Renal cortex interstitium (tissue), 15 donors: ENCODE measurements at places on chromosomes 1 and 21. TPM values are rescaled to one million over a fixed set of nuclear protein-coding genes. Genes with fewer than 3 reads are reported as not detected.

DNA sequence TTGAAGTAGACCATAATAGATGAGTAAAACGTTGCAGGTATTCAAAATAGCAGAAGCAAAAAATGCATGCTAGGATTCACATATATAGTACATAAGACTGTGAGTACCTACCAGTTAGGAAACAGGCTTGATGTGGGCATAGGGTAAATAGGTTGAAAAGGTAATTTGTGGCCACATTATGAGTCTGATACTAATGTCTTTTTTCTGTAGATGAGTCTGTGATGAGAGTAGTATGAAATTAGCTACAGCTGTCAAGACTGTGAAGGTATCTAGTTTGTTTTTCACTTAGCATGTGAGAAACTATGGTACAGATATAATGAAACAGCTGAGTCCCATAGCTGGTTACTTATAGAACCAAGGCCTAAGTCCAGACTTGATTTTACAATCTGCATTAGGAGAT lies 12.4 kb upstream of the SPATA1 start:
- DNase-seq = no peak

DNA sequence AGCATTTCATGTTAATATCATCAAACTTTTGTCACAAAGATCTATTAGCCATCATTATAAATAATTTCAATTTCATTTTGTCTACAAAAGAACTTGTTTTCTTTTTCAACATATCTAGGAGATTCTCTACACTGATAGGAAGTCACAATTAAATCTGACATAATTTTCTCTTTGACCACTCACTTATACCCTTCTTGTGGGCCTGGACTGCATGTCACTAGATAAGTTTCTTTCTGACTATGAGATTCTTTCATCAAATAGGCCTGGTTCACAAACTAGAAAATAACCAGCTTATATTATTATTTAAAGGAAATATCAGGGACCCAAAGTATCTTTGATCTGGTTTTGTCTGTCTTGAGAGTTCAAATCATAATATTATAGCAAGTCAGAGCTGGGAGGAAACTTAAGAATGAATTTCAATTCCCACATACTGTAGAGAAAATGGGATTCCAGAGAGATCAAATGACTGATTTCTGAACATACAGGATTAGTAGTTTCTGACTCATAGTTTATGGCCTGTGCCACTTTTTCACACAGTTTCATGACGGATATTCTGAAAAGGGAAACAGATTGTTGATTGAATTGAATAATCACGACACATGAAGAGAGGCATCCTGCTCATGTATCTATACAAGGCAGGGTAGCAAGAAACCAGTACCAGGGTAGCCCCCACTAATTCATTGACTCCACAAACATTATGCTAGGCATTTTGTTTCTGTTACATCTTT lies 355.8 kb downstream of the GPATCH2 start:
- no peak for DNase-seq

- no peak for DNase-seq
These were observed 34.5 kb downstream of the BTG3 start for GRCh38 chr21:17578162-17578561.

GRCh38 chr21:35578347-35578782 lies 482.0 kb downstream of the SETD4 start:
- DNase-seq = no peak

The KRTAP7-1 gene
- polyA plus RNA-seq = not detected

The LRRIQ3 gene
- 2.8 TPM for polyA plus RNA-seq

GRCh38 chr1:53278298-53278725 lies 40.0 kb upstream of the MAGOH start:
- no peak for DNase-seq

The HTR6 gene
- polyA plus RNA-seq = 2.4 TPM

The ECE1 gene
- polyA plus RNA-seq = 43.4 TPM

DNA sequence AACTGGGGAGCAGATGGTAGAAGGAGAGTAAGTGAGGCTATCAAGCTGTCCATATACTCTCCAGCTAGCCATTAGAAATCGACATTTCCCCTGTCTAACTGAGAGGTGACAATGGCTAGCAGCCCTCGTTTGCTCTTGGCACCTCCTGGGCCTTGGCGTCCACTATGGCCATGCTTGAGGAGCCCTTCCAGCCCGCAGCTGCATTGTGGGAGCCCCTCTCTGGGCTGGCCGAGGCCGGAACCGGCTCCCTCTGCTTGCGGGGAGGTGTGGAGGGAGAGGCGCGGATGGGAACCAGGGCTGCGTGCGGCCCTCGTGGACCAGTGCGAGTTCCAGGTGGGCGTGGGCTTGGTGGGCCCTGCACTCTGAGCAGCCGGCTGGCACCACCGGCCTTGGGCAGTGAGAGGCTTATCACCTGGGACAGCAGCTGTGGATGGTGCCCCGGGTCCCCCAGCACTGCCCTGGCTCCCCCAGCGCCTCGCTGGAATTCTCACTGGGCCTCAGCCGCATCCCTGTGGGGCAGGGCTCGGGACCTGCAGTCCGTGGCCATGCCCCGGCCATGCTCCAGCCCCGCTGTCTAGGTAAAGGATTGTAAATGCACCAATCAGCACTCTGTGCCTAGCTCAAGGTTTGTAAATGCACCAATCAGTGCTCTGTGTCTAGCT lies 56.2 kb upstream of the PARP1 start:
- DNase-seq = no peak

The ALDH4A1 gene
- polyA plus RNA-seq = 53.6 TPM

The FCRL5 gene
- polyA plus RNA-seq = 0.09 TPM

The RGS4 gene
- polyA plus RNA-seq = 11.6 TPM

DNA sequence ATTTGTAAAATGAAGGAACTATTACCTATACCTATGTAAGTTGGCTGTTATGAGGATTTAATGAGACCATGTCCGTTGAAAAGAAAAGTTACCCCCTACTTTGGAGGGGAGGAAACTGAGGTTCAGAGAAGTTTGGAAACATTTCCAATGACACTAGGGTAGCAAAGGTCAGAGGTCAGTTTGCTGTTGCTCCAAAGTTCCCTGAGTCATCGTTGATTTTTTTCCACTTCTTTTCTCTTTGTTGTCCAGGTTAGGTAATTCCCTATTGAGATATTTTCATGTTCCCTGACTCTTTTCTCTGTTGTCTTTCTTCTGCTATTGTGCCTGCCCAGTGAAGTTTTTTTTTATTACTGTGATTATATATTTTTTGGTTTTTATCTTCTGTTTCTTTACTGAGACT lies 213.8 kb upstream of the C1orf174 start:
- no peak for DNase-seq

DNA sequence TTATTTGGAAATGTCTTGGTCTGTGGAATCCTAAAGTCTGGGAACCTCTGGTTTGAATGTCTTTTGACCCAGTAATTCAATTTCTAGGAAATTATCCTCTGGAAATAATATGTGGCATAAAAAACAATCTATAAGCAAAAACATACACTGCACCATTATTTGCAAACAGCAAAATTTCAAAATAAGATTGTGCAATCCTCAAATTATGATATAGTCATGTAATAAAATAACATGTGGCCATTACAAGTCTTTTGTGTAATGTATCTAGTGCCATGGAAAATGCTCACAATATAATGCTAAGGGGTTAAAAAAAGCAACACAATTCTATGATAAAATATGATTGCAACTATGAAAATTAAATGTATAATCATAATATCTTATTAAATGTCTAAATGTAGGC lies 312.9 kb upstream of the RUNX1 start:
- no peak for DNase-seq

- DNase-seq = no peak
These were observed 17.1 kb downstream of the FCRL4 start for GRCh38 chr1:157580828-157581210.

The PLA2G2A gene
- polyA plus RNA-seq = not detected

DNA sequence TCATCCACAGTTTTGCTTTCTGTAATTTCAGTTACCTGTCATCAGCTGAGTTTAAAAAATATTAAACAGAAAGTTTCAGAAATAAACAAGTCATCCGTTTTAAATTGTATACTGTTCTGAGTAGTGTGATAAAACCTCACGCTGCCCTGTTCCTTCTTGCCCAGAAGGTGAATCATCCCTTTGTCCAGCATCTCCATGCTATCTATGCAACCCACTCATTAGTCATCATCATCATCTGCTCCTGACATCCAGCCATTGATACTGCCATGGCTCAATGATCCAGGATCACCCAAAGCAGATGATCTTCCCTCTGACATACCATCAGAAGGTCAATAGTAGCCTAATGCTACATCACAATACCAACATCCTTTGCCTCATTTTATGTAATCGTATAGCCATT lies 198.3 kb downstream of the SLC44A5 start:
- DNase-seq = no peak

The IL20 gene
- not detected for polyA plus RNA-seq

- DNase-seq = no peak
These were observed 166.5 kb upstream of the COA6 start for GRCh38 chr1:234206651-234207284.

- DNase-seq = no peak
These were observed 89.5 kb upstream of the ARTN start for GRCh38 chr1:43844114-43844513.

- DNase-seq = no peak
These were observed 30.1 kb downstream of the EDN2 start for GRCh38 chr1:41454406-41454805.

DNA sequence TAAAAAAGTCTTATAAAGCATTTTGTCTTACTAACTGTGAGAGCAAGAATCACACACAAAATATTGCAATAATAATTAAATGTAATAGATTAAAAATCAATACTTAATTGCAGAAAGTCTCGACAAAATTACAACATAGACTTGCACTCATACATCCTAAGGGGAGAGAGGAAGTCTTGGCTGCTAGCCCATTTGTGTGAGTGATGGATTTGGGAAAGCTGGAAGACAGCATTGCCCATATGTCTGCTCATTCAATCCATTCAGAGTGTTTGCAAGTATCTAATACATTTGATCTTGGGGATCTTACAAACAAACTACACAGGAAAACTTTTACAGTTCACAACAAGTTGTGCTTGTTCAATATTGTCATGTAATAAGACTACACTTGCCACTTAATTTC lies 140.5 kb downstream of the COL11A1 start:
- DNase-seq = no peak

GRCh38 chr1:41773144-41773591 lies 145.6 kb downstream of the HIVEP3 start:
- no peak for DNase-seq

DNA sequence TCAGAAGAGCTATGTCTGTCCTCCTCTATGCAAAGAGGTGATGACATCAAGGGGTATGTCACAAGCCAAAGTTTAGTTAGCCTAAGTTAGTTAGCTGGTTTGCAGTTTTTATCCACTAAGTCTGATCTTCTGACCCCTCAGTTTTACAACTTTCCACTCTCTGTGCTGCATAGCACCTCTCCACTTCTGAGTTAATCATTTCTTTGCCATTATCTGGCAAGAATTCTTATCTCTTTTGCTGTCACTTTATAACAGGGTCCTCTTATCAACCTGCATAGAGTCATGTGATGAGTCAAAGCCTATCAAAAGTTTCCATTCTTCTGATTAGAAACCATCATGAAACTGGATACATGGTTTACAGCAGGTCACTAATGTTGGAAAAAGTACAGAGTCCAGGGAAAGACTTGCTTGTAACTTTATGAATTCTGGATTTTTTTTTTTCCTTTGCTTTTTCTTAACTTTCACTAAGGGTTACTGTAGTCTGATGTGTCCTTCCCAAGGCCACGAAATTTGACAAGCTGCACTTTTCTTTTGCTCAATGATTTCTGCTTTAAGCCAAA lies at the start of gene NR5A2:
NR5A2 (plus strand) TSS at position 447 of the 560 bp plus-strand sequence. CDS start 138 bp downstream, outside the sequence.
- no peak for DNase-seq
